Motor neuron (in vitro differentiated cells): ENCODE measurements at places on chromosomes 2 and 18. TPM values are rescaled to one million over a fixed set of nuclear protein-coding genes. Genes with fewer than 3 reads are reported as not detected.

DNA sequence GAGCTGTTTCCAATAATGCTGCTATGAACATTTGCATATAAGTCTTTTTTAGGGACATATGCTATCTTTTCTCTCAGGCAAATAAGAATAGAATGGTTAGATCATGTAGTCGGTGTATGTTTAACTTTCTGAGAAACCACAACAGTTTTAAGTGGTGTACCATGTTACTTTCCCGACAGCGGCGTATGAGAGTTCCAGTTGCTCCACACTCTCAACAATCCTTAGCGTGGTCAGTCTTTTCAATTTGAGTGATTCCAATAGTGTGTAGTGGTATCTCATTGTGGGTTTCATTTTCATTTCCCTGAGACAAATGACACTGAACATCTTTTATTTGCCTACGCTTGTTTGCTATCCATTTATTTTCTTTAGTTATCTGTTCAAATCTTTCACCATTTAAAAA lies 149.5 kb downstream of the ACOXL start:
- no peak for ATAC-seq

DNA sequence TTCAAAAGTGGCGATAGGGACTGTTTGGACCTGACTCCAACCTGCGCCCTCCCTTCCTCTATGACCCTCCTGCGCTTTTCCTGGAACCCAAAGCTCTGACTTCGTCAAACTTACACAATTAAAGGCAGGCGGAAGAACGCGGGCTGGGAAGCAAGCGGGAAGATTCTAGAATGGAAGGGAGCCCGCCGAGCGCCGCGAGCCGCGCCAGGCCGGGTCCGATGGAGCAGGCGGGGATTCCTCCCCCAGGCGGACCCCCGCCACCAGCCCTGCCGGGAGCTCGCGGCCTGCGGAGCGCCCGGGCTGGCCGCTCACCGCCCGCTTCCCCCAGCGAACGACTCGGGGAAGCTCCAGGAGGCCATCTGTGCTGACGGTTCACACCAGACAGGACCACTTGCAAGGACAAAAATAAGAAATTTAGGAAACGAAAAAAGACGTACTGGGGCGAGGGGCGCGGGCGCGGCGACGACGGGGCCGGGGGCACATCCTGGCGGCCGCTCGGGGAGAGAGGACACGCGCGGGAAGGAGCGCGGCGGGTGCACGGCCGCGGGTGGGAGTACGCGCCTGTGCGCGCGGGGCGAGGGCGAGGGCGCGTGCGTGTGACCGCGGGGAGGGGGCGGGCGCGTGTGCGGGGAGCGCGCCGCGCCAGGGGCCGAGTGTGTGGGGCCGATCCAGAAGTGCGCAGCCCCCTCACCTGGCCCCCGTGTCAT lies 1.1 kb upstream of the SALL3 start:
- peak; percentile 10 for ATAC-seq

- ATAC-seq: no peak
Measured at GRCh38 chr2:66437691-66438497, 3.0 kb downstream of the MEIS1 start.

DNA sequence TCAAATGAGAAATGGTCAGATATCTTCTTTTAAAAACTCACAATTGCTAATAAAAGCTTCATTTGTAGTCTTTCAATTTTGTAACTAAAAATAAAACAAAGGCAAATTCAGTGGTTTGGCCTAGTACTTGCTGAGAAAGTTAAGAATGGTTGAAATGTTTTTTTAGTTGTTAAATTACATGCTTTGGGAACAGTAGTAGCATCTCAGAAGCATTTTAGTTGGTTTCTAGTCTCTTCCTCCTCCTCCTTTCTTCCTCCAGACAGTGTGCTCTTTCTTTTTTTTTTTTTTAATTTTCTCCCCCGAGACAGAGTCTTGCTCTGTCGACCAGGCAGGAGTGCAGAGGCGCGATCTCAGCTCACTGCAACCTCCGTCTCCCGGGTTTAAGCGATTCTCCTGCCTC lies 9.8 kb downstream of the TRAK2 start:
- ATAC-seq: no peak

- ATAC-seq: peak; percentile 67
Measured at GRCh38 chr18:44700652-44701051, 20.0 kb downstream of the SETBP1 start.

The CKAP2L gene
- total RNA-seq: 0.87 and 1.4 TPM in 2 replicates

GRCh38 chr18:56185126-56185525 lies 453.3 kb downstream of the TXNL1 start:
- ATAC-seq: no peak

- no peak for ATAC-seq
Measured at GRCh38 chr2:66457545-66457944, 22.6 kb downstream of the MEIS1 start.

- ATAC-seq: peak; percentile 80
Measured at GRCh38 chr2:188326669-188327301, 35.1 kb downstream of the GULP1 start.

- ATAC-seq: peak; percentile 73
Measured at GRCh38 chr18:830315-830901, 18.4 kb upstream of the YES1 start.

DNA sequence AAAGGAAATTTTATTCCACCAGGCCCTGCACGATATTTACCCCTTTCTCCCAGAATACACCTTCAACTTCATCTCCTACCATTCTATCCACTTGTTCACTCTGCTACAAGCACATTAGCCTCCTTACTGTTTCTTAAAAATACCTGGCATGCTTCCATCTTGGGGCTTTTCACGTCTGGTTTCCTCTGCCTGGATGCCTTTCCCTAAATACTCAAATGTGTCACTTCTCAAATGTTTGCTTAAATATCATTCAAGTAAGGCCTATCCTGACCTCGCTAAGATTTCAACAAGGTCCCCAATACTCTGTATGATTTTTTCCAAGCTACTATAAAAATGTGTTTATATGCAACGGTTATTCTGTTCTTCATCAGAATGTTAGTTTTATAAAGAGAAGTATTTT lies 433.0 kb upstream of the CHAC2 start:
- no peak for ATAC-seq

GRCh38 chr18:22663378-22663777 lies 245.7 kb upstream of the CTAGE1 start:
- no peak for ATAC-seq

The IL36G gene
- not detected in 2 replicates for total RNA-seq

DNA sequence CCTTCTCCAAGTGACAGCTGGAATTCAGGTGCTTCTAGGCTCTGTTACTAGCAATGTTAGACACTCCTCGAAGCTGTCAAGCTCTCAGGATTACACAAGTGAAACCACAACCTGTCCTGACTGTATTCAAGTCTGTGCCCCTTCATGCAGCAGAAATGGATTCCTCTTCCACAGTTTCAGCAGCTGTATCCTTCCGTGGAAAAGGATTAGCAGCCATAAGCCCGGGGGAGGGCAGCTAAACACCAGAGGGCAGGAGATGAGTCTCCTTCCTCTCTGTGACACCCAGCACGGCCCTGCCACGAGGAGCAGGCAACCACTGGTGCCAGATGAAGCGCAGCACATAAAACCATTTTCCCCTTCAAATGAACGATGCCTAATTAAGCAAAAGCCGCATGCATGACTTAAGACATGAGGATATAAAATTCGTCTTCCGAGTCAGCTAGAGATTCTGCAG lies 1.2 kb downstream of the ST3GAL5 start:
- ATAC-seq: no peak
